ENCODE measurements at places on chromosomes 3 and 15.

- no peak for DNase-seq
Observed at GRCh38 chr3:65971293-65972252, 67.1 kb downstream of the MAGI1 start.

GRCh38 chr15:41104234-41104633 lies 11.8 kb downstream of the INO80 start:
- DNase-seq: no peak

GRCh38 chr15:69576035-69576526 lies 123.5 kb downstream of the RPLP1 start:
- peak; percentile 74 for DNase-seq

DNA sequence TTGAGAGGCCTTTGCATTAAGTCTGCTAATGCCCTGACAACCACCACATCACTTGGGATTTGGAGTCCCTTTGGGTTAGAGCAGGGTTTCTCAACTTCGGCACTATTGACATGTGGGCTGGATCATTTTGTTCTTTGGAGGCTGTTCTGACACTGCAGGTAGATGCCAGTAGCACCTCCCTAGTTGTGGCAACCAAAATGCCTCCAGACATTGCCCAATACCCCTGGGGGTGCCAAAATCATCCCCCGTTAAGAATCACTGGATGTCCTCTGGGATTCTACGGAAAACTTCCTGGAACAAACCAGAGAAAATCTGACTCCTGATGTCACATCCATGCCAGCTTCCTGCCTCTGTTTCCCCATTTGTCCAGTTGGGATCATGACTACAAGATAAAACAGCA lies 37.2 kb upstream of the BLM start:
- DNase-seq: no peak

DNA sequence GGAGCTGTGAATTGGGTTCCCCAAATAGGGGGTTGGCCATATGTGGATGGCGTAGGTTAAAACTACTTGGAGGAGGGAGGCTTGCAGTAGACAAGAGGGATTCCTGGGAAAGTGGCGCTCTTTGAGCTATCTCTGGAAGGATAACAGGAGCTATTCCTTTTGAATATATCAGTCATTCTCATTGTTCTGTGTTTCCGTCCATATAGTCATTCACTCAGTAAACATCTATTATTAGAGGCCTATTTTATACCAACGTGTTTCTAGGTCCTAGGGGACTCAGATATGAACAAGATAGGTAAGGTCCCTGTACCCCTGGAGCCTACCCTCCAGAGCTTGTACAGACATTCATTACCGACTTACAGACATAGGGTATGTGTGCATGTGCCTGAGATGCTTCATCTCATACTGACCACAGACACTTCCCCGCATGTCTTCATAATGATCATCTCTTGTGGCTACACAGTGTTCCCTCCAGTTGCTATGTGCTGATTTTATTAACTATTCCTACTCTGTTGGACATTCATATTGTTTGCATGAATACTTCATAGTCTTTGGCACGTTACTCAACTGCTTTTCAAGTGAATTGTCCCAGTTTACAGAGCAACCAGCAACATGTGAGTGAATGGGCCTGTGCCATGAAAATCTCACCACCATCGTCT lies 55.8 kb upstream of the VILL start:
- no peak for DNase-seq

- peak; percentile 47 for DNase-seq
Observed at GRCh38 chr3:183185696-183186095, 23.2 kb upstream of the LAMP3 start.

DNA sequence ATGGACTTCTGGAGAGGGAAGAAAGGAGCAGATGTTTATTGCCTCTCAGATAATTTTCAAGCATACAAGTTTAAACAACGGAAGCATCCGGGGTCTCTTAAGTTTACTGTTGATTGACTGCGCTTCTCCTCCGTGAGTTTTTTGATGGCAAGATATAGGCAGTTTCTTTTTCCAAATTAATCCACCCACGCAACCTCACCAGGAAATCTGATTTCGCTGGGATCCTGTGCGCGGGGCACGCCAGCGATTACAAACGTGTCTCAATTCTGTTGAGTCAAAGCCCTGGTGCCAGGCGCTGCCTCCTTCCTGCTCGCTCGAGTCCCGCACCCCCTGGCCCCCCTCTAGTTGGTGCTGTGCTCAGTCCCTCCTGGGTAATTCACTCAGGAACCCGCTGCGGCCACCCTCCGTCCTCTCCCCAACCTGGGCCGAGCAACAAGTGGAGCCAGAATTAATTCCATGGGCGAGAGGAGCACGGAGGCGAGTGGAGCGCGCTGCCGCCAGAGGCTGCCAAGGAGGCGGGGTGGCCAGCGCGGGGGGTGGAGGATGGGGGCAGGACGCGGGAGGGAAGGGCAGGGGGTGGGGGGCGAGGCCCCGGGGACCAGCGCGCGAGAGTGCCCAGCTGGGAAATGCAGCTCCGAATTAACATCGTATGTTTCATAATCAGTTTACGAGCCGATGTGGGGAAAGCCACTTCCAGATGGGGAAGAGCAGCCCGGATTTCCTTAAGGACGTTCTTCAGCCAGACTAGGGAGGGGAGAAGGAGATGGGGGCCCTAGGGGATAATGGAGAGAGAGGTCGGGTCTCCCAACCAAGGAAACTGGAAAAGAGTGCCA lies 6.0 kb downstream of the WNT5A start:
- DNase-seq: no peak

DNA sequence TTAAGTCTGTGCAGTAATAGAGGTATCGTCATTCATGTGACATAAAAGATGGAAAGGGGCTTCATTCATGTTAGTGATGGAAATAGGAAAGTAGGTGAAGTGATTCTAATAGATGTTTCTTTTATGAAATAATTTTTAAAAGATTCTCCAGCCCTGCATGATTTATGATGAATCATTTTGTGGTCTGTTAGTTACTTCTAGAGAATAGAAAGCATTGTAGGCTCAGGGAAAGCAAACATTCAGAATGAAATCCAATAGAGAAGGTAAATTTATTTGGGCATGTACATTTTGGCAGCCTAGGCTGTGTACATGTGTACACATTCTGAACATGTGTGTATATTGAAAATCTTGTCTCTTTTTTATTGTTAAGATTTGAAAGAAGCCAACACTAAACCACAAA lies 23.1 kb downstream of the PPARG start:
- DNase-seq: no peak

DNA sequence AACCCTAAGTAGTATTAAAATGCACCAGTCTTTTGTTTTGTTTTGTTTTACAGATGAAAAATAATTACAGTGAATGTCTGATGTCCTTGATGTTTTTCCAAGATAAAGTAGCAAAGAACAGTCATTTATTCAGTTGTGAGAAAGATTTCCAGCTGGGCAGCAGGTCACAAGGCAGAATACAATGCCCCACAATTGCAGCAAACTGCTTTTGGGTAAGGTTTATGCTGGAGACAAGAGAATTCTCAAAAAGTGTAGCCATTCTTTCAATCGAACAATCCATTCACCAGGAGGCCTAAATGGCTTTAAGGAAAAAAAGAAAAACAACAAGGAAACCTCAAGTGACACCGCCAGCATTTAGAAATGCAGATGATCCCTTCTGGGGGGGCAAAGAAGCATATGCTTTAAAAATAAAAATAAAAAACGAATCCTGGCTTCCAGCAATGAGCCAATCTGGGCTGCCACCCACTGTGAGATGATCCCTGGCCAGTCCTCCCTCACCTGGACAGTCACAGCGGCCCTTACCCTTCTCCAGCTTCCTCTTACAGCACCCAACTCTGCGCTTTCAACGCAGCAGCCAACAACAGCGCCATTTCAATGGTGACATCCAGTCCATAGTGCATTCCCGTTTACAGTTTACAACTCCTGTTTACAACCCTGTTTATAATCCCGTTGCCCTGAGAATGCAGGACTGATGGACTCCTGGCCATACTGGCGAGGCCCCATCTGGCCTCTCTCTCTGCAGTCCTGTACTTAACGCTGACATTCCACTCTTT lies 25.7 kb upstream of the WNT5A start:
- DNase-seq: no peak

DNA sequence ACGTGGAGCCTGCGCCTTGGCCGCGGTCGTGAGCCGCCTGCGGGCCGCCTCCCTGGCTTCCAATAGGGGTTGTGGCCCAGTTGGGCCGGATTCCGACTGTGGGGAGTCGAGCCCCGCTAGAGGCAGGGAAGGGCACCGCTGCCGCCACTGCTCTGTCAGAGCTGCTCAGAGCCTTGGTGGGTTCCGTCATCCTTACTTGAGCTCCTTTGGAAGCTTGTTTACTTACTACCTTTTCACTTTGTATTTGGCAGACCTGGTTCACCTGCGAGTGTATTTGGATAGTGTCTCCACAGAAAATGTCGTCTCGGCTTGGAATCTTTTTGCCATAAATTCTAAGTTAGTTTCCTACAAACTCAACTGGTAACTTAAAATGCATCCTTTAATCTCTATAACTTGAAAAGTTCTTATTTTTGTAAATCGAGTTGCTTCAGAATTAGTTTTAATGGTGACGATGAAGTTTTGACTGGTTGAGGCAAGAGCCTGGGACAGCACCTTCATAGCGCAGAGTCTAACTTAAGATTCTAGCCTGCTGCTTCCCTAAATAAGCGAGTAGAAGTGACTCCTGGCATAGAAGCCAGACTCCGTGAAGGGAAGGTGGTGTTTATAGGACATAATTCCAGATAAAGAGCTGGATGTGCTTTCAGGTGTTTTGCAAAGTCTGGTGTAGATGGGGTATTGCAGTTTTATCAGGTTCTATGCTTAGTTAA lies 800 bp downstream of the DAG1 start:
- peak; percentile 67 for DNase-seq

DNA sequence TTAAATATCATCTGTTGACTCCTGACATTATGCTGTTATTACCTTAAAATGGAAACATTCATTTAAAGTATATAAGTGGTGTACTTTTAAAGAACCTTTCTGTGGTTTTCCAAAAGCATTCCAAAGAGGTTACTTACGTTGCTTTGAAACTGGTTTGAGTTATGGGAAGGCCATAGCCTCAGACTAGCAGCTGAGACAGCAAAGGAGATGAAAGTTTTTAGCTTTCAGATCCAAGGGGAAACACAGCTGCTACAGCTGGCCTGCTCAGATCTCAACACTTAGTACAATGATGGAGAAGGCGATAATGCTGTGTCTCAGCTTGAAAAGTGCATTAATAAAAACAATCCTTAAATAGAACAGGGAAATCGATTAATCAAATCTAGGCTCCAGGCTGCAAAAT lies 921.1 kb downstream of the ROBO1 start:
- peak; percentile 22 for DNase-seq
